ENCODE measurements at places on chromosomes 7 and 10. TPM values are rescaled to one million over a fixed set of nuclear protein-coding genes. Genes with fewer than 3 reads are reported as not detected.

ZPBP gene
- total RNA-seq = not detected

TBX20 gene
- total RNA-seq = 1.3 TPM

STAM gene
- 13.6 TPM for total RNA-seq

PRKCQ gene
- total RNA-seq = 0.05 TPM

DNAJC9 gene
- 31.1 TPM for total RNA-seq

BBS9 gene
- 25.7 TPM for total RNA-seq

LRWD1 gene
- 19.6 TPM for total RNA-seq

TEX36 gene
- total RNA-seq = not detected
